NCI-H187 (cell line): ENCODE measurements at places on chromosomes 7 and 10.

DNA sequence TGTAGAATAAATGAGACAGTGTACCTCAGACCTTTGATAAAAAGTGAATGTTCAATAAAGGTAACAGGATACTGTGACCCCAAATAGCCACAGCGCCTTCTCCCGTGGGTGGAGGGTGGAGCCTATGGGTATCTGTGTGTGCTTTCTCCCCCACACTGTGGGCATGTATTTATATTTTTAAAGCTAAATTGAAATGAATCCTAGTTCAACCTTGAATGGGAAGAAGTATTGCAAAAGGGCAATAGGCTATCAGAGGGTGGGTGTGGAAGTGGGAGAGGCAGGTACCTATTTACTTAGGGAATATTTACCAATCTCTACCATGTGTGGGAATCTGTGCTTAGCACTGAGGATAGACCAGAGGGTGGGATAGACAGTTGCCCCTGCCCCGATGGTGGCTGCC, 68.9 kb downstream of the PFKFB3 start:
- DNase-seq, result no peak

DNA sequence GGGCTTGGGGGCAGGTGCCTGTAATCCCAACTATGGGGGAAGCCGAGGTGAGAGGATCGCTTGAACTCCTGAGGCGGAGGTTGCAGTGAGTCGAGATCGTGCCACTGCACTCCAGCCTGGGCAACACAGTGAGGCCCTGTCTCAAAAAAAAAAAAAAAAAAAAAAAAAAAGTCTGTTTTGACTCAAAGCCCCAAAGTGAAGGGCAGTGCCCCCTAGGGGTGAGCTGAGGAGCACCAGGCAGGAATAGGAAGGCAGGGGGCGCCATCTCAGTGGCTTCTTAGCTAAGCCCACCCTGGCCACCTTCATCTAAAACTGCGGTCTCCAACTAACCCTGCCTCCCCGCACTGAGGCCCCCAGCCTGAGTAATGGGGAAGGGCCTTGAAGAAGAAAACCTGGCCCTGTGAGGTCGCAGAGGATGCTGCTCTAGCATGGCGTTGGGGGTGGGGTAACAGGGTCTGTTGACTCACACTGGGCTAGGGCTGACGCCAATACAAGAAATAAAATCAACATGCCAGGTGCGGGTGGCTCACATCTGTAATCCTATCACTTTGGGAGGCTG, 9.8 kb downstream of the PODXL start:
- no peak for DNase-seq

DNA sequence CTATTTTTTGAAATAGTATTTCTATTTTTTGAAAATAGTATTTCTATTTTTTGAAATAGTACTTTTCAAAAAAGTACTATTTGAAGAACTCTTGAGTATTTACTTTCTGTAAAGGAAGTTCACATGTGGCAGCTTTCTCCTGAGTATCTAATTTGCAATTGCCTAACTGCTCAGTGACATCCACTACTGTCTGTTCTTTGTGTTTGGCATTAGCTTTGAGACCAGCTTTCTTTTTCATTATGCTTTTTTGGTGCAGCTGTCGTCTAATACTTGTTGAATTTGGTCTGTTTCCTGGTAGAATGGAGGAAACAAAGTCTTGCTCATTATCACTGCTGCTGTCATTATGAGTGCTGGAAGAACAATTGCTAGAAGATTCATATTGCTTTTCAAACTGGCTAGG, 99.1 kb downstream of the BMPR1A start:
- DNase-seq, result no peak

DNA sequence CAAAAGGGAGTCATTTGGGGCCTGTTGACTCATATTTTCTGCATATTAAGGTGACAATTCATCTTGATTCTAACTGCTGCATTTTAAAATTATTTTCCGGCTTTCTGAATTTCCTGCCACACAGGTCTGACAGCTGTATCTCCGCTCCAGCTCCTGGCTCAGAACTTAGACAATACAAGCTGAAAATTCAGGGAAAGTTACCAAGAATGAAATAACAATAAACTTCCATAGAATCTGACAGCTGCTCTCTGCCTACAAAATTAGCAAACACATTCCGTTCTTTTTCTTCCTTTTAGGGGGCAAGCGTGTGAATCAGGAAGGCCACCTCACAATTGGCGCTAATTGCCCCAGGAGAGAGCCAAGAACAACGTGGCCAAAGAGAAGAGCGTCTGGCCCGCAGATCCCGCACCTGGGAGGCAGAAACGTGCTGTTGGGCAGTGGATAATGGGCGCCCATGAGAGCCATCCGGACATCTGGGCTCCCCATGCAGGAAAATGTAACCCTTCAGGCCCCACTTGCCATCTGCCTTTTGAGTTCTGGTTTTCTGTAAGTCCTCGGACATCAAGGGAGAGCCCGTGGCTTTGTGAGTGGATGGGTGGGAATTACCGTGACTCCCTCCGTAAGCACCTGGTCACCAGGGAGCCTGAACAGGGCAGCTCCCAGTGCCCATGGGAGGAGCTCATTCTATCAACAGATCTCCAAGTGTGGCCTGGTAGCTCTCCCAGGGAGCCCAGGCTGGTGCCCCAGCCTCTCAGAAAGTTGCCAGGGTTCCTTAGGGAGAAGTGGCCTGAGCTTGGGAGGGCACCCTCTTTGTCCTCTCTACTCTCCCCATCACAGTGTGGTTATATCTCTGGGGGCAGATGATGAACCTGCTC, 5.0 kb downstream of the CLRN3 start:
- no peak for DNase-seq

DNA sequence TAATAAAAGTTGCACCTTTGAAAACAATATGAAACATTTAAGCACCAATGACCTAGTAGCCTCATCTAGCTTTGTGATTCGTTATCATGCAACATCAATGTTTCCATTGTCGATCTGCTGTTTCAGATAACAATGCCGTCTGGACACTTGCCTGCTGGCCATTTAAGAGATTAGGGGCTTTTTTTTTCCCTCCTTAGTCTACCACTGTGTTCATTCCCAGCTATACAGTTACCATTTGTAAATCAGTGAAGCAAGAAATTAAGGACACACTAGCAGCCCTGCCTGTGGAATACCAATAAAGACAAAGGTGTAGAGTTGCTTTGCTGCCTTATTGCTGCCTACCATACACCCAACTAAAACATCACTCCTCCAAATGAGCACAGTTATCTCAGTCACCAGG, 37.6 kb upstream of the MYO3A start:
- DNase-seq, result no peak

- DNase-seq, result no peak
Measured at GRCh38 chr7:155194382-155195140, 103.1 kb upstream of the INSIG1 start.

- DNase-seq, result no peak
Measured at GRCh38 chr10:1274111-1274661, 218.0 kb downstream of the WDR37 start.

DNA sequence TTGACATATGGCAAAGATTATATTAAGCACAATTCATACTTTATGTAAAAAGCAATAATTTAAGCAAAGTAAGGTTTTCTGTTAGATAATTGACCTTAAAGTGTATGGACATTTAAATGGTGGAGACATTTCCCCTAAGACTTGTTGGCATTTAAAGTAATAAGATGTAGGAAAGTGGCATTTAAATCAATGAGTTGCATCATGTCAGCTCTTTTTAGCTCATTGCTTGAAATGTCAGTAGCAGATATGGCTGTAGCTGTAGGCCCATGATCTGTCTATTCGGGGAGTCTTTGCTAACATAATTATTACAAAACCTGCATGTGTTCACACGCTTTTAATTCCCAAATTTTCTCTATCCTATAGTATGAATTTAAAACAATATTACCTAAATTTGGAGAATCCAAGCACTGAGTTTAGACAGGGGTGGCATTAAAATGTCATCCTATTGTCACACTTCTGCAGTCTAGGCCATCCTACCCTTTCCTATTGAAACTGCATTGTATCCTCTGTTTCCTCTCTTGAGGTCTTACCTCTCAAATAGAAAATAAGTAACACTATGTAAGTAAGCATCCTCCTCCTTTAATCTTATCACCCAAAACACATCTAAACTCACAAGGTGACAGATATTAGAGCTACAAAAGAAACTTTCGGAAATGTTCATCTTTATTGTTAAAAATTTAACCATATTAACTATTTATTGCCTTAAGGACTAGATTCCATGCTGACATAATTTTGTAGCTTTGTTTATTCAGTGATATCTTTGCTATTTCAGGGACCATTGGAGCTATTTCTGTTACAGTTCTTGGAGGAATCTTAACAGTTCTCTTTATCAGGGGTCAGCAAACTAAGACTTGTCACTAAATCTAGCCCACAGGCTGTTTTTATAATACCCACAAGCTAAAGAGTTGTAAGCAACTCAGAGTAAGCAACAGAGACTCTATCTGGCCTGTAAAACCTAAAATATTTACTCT, 91.2 kb downstream of the LCOR start:
- no peak for DNase-seq

GRCh38 chr7:18177815-18178660, 150.4 kb upstream of the PRPS1L1 start:
- DNase-seq, result no peak

GRCh38 chr7:151503902-151504714, 15.6 kb downstream of the RHEB start:
- no peak for DNase-seq

DNA sequence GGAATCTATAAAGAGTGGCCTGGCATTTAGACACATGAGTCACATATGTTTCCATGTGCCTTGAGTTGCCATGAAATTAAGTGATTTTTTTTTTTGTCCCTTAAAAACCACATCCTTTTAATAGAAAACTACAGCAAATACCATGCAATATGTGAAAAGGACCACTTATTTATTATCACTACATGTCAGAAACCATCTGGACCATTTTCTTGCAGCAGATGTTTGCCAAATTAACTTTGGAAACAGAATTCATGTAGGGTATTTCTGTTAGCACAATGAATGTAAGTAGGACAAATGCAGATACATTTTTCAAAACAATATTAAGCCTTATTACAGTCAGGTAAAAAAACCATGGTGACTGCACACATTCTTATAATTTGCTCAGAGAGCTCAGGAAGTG, 230.6 kb downstream of the REEP3 start:
- DNase-seq, result no peak

GRCh38 chr7:109713366-109713765, 1143.7 kb downstream of the DNAJB9 start:
- DNase-seq, result no peak

DNA sequence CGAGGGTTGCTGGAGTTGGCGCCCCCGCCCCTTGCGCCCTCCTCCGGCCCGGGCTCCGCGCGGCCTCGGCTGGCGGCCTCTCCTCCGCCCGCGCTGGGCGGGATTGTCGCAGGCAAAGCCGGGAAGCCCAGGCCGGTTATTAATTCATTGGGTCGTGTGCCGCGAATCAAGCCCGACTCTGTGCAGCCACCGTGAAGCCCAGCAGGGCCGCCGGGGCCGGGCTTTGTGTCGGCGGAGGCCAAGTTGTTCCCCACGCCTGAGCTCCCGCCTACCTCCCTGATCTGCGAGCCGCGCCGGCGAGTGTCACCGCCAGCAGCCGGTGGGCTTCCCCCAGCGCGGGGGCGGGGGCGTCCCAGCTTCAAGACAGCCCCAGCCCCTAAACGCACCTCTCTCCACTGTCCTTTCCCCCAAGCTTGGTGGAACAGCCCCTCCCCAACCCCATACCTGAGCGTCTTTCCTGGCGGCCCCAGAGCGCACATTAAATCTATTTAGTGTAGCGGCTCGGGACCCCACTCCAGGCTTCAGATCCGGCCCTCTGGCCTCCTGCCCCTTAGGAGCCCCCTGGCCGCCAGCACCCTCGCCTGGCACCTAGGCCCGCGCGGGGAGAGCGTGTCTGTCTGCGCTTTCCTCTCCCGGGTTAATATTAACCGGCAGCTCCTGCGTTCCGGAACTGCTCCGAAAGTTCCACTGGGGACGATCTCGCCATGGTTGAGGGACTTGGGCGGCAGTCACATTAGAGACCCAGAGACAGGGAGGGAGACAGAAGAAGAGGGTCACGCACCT, 3.5 kb downstream of the SHH start:
- DNase-seq, result no peak

DNA sequence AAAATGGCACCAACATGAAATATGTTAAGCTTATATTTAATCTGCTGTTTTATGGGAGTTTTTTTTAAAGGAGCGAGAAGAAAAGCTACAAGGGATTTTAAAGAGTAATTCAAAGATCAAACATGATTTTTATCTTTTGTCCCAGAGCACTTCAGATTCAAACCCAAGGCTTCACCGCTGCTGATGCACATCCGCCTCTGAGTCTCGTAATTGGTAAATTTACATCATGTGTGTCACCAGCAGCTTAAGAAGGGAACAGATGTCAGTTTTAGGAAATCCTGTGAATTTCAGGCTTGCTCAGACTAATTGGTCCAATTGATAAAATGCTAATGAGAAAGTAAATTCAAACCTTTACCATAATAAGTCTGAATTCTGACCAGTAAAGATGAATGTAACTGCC, 406.3 kb downstream of the GFRA1 start:
- no peak for DNase-seq

GRCh38 chr7:73482746-73483145, 39.3 kb downstream of the BAZ1B start:
- no peak for DNase-seq

DNA sequence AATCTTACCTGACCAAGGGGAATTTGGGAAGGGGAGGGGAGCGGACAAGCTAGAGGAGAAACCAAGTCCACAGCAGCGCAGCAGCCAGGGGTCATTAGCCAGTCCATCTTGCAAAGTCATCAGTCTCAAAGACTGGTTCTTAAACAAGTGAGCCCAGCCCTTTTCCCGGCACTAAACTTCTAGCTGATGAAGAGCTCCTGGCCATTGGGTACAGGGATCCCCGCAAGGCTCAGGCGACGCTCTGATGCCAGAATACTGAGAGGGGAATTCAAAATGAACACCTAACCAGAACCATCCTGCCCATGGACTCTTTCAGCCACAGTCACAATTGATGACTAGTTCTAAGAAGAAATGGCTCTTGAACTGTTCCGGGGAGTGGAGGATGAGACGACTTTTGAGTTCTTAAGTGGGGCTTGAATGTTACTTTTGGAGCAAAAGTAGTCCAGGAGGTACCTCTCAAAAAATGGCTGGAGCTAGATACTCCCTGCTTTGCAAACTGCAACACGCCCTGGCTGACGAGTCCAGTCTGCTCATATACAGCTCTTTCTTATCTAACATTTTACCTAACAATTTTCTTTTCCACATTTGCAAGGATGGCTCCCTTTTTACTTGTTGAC, 2.5 kb upstream of the TWIST1 start:
- DNase-seq, result no peak
